Activated naive CD4-positive, alpha-beta T cell treated with anti-CD3 and anti-CD28 coated beads, Interleukin-2, amount 10 ng/mL, durations not matched to agents 7 days and 5 days (primary cell): ENCODE measurements at places on chromosomes 4 and X.

- no peak overlapping the region for H3K27ac ChIP-seq
- H3K27me3 ChIP-seq, result no peaks in the 10 kb centered on the region
- H3K4me1 ChIP-seq, result no peaks in the 10 kb centered on the region
- no peaks in the 10 kb centered on the region for H3K36me3 ChIP-seq
- no peak overlapping the region for H3K4me3 ChIP-seq
Measured at GRCh38 chr4:2068198-2068470, 9.0 kb downstream of the NAT8L start.

DNA sequence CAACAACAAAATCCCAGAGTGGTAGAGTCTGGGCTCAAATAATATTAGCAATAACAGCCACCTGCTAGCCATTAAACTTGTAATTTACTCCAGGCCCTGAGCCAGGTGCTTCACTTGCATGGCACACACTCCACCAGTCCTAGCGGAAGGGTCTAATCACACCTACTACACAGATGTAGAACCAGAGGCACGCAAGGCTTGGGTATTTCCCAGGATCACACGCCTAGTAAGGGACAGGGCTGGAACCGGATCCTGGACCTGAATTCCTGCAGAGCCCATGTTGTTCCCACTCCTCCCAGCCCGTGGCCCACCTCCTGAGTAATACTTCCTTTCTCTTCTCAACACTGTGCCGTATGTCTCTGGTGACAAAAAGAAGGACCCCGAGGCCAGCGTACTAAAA, 5.7 kb downstream of the MAGEA1 start:
- peaks cover 6% of the 10 kb centered on the region for H3K27me3 ChIP-seq
- DNase-seq, result no peak
- H3K27ac ChIP-seq, result no peak overlapping the region
- no peak overlapping the region for H3K4me3 ChIP-seq
- H3K4me1 ChIP-seq, result no peaks in the 10 kb centered on the region

- no peak for DNase-seq
- H3K4me3 ChIP-seq, result no peak overlapping the region
- H3K27me3 ChIP-seq, result no peaks in the 10 kb centered on the region
- no peak overlapping the region for H3K27ac ChIP-seq
- H3K36me3 ChIP-seq, result no peaks in the 10 kb centered on the region
Measured at GRCh38 chrX:29012867-29013266, 425.6 kb downstream of the IL1RAPL1 start.

DNA sequence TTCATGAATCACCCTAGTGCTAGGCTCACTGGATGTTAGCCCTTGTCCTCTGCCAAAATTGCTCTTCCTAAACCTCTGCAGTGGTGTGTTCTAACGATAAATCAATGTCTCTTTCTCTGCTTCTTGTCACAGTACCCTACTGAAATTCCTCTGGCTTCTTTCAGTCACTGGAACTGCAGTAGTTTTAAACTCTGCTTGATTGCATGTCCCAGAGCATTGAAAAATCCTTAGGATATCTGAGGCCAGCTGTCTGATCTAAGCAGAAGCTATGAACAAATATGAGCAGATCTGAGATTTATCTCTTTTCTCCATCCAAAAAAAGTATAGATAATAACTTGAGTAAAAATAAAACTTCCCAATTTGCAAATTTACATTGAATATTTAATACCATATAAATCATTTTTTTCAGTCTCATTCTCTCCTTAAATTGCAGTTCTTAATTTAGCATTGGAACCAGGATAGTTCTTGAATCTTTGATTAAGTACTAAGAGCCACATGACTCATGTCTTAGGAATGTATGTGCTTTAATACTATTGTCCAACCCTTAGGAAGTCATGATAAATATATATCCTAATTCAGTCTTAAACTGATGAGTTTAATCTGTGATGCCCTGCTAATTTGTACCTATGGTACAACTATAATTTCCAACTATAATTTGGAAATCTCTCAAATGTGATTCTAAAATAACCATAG, 169.7 kb downstream of the PDHA2 start:
- no peaks in the 10 kb centered on the region for H3K4me1 ChIP-seq
- no peak overlapping the region for H3K27ac ChIP-seq
- no peaks in the 10 kb centered on the region for H3K36me3 ChIP-seq
- H3K27me3 ChIP-seq, result no peaks in the 10 kb centered on the region
- H3K4me3 ChIP-seq, result no peak overlapping the region
- DNase-seq, result no peak

GRCh38 chr4:68342134-68342533, 7.8 kb downstream of the YTHDC1 start:
- peaks cover 43% of the 10 kb centered on the region for H3K4me1 ChIP-seq
- H3K27ac ChIP-seq, result no peak overlapping the region
- H3K27me3 ChIP-seq, result no peaks in the 10 kb centered on the region
- DNase-seq, result no peak

DNA sequence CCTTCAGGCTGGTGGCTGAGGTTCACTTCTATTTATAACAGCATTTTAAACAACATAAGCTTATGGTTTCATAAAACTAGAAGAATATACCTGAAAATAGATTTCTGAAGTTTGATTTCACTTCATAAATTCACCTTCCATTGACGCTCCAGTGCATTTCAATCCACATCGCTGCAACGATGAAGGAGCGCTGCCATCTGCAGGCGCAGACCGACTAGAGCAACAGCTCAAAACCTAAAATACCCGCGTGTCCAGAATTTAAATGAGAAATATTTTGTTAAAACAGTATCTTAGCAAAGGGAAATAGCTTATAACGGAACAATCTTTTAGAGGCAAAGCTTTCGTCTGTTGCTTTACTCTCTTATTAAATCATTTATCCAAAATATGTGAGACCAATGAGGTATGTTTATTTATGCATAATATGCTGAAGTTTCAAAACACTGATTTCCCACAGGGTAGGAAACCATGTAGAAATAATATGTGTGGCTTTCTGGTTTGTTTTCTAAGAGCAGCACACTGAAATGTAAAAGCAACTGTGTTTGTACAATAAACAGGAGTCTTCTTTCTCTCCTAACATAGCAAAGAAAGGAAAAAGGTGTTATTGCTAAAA, 816.4 kb upstream of the FRG1 start:
- no peaks in the 10 kb centered on the region for H3K36me3 ChIP-seq
- H3K27ac ChIP-seq, result no peak overlapping the region
- H3K4me1 ChIP-seq, result no peaks in the 10 kb centered on the region

DNA sequence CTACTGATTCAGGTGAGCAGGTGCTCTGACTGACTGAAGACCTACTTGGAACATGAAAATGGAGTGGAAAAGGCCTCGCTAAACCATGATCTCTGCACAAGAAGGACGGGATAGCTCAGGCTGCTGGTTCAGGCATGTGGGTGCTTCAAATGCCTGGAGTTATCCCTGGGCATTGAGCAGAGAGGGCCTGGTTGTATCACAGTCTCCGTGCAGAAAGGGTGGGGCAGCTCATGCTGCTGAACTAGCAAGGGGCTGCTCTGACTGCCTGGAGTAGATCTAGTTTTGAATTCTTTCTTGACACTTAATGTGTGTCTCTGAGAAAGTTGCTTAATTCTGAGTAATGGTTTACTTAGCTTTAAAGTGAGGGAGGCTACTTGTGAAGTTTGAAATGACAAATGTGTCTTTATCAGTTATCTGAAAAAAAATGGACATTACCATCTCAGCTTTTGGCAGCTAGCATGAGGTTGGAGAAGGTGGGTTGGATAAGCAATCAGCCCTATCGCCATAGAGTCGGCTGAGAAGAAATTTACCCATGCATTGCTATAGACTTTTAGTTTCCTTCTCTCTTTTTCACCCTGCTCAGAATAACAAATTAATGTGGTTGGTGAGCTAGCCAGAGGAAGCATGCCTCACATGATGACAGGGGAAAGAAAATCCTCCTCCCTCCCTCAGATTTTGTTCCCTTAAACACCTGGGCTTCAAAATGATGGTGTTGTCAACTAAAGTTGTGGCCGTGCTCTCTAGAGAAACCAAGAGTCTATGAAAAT, 832.4 kb downstream of the STIM2 start:
- H3K27ac ChIP-seq, result no peak overlapping the region
- H3K4me1 ChIP-seq, result no peaks in the 10 kb centered on the region
- no peak for DNase-seq
- no peaks in the 10 kb centered on the region for H3K27me3 ChIP-seq
- no peak overlapping the region for H3K4me3 ChIP-seq

- H3K36me3 ChIP-seq, result no peaks in the 10 kb centered on the region
- no peaks in the 10 kb centered on the region for H3K27me3 ChIP-seq
- no peak overlapping the region for H3K27ac ChIP-seq
- DNase-seq, result no peak
Measured at GRCh38 chrX:78595901-78596502, 63.1 kb downstream of the RTL3 start.

DNA sequence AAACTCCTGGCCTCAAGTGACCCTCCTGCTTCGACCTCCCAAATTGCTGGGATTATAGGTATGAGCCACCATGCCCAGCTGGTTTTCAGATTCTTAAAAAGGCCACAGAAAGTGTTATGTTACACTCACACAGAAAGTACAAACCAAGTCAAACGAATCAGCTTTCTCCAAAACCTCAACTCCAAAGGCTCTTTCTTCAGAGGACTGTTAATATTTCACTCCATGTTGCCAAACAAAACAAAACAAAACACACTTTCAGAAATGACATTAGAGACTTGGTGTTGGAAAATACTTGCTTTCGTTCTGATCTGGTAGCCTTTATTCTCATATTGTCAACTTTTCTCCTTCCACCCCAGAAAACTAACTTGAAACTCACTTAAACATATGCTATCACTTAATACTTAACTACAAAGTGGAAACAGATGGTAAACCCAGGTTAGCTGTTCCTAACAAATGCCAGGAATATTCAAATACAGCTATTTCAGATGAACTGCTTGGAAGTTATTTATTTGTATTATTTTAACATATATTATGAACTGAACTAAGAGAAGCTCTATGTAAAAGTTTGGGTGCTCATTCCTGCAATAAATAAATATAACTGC, 34.7 kb downstream of the RLIM start:
- no peak overlapping the region for H3K4me3 ChIP-seq
- H3K4me1 ChIP-seq, result no peaks in the 10 kb centered on the region
- DNase-seq, result no peak
- H3K27ac ChIP-seq, result no peak overlapping the region

DNA sequence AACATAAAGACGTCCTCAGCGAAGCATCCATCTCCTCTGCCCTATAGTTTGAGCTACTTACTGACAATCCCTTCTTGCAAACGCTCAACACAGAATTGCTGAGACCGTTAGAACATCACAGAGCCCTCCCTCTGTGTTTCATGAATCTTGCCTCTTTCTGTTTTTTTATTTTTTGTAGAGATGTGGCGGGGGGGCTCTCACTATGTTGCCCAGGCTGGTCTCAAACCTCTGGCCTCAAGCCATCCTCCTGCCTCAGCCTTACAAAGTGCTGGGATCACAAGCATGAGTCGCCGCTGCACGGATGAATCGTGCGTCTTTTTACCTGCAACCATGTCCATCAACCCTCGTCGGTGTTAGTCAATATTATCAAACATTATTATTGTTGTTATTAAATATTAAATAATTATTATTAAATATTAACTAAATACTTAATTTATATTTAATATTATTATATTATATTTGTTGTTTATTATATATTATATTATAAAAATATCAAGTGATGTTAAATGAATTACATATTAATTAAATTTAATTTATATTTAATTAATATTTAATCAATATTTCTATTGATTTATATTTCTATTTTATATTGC, 200.7 kb downstream of the CRLF2 start:
- no peak overlapping the region for H3K27ac ChIP-seq
- H3K27me3 ChIP-seq, result no peaks in the 10 kb centered on the region
- no peak overlapping the region for H3K4me3 ChIP-seq
- no peaks in the 10 kb centered on the region for H3K4me1 ChIP-seq
- DNase-seq, result peak; percentile 27
- H3K36me3 ChIP-seq, result no peaks in the 10 kb centered on the region

DNA sequence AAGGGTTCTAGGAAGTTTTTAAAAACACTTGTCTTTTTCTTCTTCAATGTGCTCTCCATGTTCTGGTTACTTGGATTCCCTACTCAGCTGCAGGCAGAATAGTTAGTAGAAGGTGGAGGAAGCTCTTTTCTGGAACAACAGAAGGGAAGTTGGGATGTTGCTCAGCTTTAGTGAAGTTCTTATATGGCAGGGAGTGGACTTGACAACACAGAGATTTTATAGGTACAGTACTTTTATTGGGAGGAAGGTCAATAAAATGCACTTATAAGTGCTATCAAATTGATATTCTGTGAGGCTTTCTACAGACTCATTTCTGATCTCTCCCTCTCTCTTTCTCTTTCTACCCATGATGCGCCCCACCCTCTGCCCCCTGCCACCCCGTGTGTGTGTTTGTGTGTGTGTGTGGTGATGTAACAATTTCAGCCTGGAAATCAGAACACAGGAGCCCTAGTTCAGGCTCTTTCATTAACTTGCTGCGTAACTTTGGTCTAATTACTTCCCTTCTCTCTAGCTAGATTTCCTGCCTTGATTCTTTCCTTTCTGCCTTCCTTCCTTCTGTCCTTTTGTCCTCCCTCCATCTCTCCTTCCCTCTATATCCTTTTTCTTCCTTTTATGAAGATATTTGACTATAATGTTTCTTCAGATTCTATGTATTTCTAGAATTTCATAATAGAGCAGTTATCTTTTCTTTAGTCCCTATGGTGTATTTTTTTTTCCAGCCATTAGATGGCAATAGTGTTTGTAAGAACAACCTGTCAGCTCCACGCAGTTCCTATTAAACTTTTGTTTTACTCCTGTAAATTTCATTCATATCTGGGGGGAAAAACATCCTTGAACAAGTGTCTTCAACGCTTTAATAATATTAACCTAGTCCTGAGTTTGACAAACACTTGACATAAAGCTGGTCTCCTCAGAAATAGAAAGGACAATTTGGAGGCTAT, 37.1 kb downstream of the HEPH start:
- no peak for DNase-seq
- H3K36me3 ChIP-seq, result no peaks in the 10 kb centered on the region
- no peak overlapping the region for H3K27ac ChIP-seq
- H3K4me1 ChIP-seq, result peaks cover 23% of the 10 kb centered on the region
- no peak overlapping the region for H3K4me3 ChIP-seq

- peaks cover 17% of the 10 kb centered on the region for H3K4me1 ChIP-seq
- H3K4me3 ChIP-seq, result no peak overlapping the region
- no peaks in the 10 kb centered on the region for H3K36me3 ChIP-seq
- peaks cover 35% of the 10 kb centered on the region for H3K27me3 ChIP-seq
- no peak overlapping the region for H3K27ac ChIP-seq
Measured at GRCh38 chr4:148447681-148448080, 5.5 kb upstream of the NR3C2 start.

DNA sequence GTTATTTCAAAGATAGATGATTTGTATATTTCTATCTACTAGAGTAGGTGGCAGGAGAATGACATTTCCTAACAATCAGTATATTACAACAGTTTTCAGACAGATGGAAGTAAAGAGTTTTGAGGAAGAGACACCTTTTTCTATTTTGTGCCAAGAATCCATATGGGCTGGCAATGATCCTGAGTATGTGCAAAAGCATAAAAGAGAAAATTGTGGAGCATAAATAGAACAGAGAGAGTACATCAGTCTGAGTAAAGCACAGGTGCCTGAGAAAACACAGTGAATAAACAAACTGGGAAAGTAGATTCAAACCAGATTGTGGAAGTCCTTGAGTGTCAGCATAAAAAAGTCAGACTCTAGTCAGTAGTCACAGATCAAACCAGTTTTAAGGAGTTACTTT, 96.8 kb upstream of the WDR44 start:
- no peaks in the 10 kb centered on the region for H3K4me1 ChIP-seq
- H3K27me3 ChIP-seq, result no peaks in the 10 kb centered on the region
- no peak overlapping the region for H3K27ac ChIP-seq
- no peak overlapping the region for H3K4me3 ChIP-seq

GRCh38 chrX:49066690-49067089, 7.1 kb downstream of the PRAF2 start:
- H3K36me3 ChIP-seq, result peaks cover 6% of the 10 kb centered on the region
- DNase-seq, result no peak
- H3K4me3 ChIP-seq, result no peak overlapping the region
- H3K27ac ChIP-seq, result no peak overlapping the region
- no peaks in the 10 kb centered on the region for H3K27me3 ChIP-seq
